ENCODE measurements at places on chromosomes 6 and 20. TPM values are rescaled to one million over a fixed set of nuclear protein-coding genes. Genes with fewer than 3 reads are reported as not detected.

Gene TSHZ2
- polyA plus RNA-seq, result 3.5 TPM

Gene SLC12A5
- not detected for polyA plus RNA-seq

Gene HMGN4
- polyA plus RNA-seq, result 177 TPM

Gene ARMC2
- polyA plus RNA-seq, result 3.5 TPM

Gene LHFPL5
- not detected for polyA plus RNA-seq

Gene MEI4
- not detected for polyA plus RNA-seq

Gene SYS1
- 43.4 TPM for polyA plus RNA-seq

Gene BAG2
- polyA plus RNA-seq, result 3.7 TPM

Gene DEFB128
- not detected for polyA plus RNA-seq

Gene OPRL1
- polyA plus RNA-seq, result 1.1 TPM

Gene PRPH2
- polyA plus RNA-seq, result 0.18 TPM

Gene BACH2
- polyA plus RNA-seq, result 12.2 TPM

Gene PACRG
- polyA plus RNA-seq, result not detected

Gene DEF6
- 137 TPM for polyA plus RNA-seq

Gene ENPP5
- polyA plus RNA-seq, result 0.20 TPM

Gene RRAGD
- 0.99 TPM for polyA plus RNA-seq

Gene CLPSL2
- polyA plus RNA-seq, result not detected

Gene BTN1A1
- polyA plus RNA-seq, result not detected

Gene ACTL10
- 11.6 TPM for polyA plus RNA-seq

Gene ID4
- polyA plus RNA-seq, result not detected

Gene ZC3H12D
- 10.3 TPM for polyA plus RNA-seq

Gene RBBP8NL
- polyA plus RNA-seq, result not detected

Gene CALHM4
- polyA plus RNA-seq, result not detected

Gene FLRT3
- polyA plus RNA-seq, result not detected

Gene PLN
- polyA plus RNA-seq, result 0.40 TPM

Gene PKIB
- polyA plus RNA-seq, result 0.72 TPM

Gene PAX1
- polyA plus RNA-seq, result not detected

Gene SLC17A1
- polyA plus RNA-seq, result not detected

Gene TRAPPC3L
- polyA plus RNA-seq, result not detected

Gene SIGLEC1
- not detected for polyA plus RNA-seq

Gene IRAK1BP1
- polyA plus RNA-seq, result 1.9 TPM

Gene DPPA5
- not detected for polyA plus RNA-seq

Gene SERPINB6
- polyA plus RNA-seq, result 59.5 TPM

Gene PDE10A
- not detected for polyA plus RNA-seq

Gene PDYN
- not detected for polyA plus RNA-seq

Gene MAS1
- polyA plus RNA-seq, result not detected

Gene SMPDL3A
- not detected for polyA plus RNA-seq

Gene ZFP57
- 4.8 TPM for polyA plus RNA-seq

Gene LBP
- not detected for polyA plus RNA-seq

Gene SRSF12
- polyA plus RNA-seq, result 0.20 TPM

Gene GRM1
- polyA plus RNA-seq, result not detected

Gene INSM1
- not detected for polyA plus RNA-seq

Gene SUN5
- not detected for polyA plus RNA-seq

Gene PTPRK
- 0.57 TPM for polyA plus RNA-seq

Gene FOXS1
- polyA plus RNA-seq, result not detected

Data from CD4-positive, CD25-positive, alpha-beta regulatory T cell (primary cell).